ENCODE measurements at places on chromosomes 6 and 20. TPM values are rescaled to one million over a fixed set of nuclear protein-coding genes. Genes with fewer than 3 reads are reported as not detected.

GRCh38 chr6:13810688-13811446, 3.5 kb downstream of the MCUR1 start:
- DNase-seq, result no peak

DNA sequence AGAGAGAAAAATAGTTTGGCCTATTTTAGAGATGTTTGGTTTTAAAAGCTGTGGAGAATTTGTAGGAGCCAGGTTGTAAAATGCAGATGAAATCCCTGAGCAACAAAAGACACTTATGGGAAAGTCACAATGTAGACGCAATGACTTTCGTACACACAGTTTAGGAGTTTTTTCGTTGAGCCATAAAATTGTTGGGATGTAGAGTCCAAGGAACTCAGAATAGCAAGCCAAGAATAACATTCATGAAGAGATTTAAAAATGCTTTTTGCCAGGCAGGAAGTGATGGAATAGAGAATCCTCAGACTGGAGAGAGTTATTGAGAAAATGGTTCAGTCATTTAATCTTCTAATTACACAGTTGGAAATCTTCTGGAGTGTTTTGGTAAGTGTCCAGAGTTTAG, 11.5 kb upstream of the PROKR2 start:
- DNase-seq, result no peak

GRCh38 chr6:53426667-53427270, 78.0 kb upstream of the ELOVL5 start:
- DNase-seq, result no peak

- no peak for DNase-seq
These were observed 704.2 kb upstream of the CITED2 start for GRCh38 chr6:140078561-140079125.

Gene TRIM31
- not detected for total RNA-seq

Gene PNRC1
- 236 TPM for total RNA-seq

Gene REPS1
- total RNA-seq, result 86.1 TPM
